ENCODE measurements at places on chromosomes 1 and 21. TPM values are rescaled to one million over a fixed set of nuclear protein-coding genes. Genes with fewer than 3 reads are reported as not detected.
A peak's percentile ranks its signal among the peaks of the same experiment; 100 is the strongest.

- no peak for DNase-seq
Measured at GRCh38 chr1:110047463-110047862, 13.0 kb downstream of the STRIP1 start.

DNA sequence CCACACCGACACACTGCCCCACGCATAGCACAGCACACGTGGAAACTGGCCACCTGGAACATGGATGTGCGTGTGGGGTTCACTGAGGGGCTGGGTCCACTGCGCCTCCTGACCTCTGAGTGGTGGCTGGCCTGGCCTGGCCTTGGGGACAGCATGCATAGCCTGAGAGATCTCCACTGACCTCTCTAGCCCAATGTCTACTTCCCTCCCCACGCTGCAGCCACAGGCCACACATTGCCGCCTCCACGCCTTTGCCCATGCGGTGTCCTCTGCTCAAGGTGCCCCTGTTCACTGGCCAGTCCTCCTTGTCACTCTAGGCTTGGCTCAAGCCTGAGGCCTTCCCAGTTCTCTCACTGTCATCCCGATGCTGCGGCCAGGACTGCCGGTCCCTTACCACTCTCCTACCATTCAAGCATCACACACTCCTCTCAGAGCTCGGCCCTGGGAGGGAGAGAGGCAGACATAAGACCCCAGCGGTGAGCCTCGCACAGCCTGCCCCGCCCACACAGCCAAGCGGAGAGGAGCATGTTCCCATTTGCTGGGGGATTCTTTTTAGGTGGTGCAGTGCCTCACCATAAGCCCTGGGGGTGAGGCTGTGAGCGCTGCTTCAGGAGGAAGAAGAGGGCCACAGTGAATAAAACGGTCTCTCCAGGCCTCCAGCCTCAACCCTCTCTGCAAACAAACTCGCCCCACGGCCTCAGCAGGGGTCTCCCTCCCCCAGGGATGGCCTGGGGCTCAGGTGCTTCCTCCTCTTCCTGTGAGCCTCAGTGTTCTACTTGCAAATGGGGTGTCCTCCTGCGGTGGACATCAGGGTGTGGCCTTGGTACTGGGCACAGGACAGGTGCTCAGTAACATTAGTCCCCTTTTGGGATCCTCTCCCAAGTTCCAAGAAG lies 80.8 kb downstream of the DMRTB1 start:
- DNase-seq: no peak

GRCh38 chr1:60989749-60990713 lies 92.3 kb upstream of the NFIA start:
- DNase-seq: peak; percentile 63

DNA sequence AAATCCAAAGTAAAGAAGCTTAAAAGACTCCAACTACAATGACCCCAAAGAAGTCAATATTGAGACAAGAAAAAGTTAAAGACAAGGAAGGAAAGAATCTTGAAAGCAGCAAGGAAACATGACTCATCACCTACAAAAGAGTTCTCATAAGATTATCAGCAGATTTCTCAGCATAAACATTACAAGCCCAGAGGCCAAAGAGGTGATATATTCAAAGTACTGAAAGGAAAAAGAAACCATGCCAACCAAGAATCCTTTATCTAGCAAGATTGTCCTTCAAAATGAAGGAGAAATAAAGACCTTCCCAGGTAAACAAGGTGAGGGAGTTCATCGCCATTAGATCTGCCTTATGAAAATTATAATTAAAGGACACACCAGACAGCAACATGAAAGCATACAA lies 49.8 kb downstream of the CSMD2 start:
- no peak for DNase-seq

The AMIGO1 gene
- 0.97 TPM for total RNA-seq

DNA sequence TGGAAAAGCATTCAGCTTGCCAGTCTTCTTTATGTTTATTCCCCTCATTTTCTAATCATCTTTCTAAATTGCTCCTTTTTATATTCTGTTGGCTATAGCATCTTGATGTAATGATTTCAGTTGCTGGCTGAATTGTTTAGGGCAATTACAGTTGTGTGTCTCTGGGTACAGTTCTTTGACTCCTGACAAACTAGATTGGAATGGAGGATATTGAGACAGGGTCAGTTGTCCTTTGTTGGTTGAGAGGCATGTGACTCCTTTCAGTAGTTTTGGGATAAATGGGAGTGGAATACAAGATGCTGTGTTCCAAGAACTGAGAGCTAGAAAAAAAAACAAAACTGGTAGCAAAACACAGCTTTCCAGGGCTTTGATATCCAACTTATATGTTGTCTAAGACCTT lies 1.5 kb downstream of the CENPF start:
- no peak for DNase-seq

DNA sequence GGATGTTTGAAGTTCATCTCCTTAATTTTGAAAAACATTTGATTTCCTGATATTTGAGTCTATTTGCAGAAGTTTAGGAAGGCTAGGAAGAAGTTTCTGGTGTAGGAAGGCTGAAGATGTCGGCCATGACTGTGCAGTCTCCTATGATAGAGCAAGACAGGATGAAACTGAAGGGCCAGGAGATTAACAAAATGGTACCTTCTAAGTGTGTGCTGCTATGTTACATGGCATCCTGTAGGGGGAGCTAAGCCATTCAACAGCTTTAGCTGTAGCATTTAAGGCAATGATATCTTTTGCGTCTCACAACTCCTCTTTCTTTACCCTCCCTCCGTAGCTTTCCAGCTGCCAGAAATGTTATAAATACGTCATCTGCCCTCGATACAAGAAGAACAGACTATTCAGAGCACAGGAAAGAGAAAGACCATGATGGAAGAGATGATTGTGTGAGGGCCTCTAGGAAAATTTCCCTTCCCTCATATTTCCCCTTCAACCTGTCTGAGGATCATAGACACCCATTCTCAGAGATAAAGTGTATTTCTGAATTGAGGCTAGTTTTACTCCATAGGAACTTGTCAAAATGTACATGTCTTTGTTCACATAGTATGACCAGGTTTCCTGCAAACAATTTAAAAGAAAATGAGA lies 61.1 kb downstream of the XCL1 start:
- DNase-seq: peak; percentile 44

DNA sequence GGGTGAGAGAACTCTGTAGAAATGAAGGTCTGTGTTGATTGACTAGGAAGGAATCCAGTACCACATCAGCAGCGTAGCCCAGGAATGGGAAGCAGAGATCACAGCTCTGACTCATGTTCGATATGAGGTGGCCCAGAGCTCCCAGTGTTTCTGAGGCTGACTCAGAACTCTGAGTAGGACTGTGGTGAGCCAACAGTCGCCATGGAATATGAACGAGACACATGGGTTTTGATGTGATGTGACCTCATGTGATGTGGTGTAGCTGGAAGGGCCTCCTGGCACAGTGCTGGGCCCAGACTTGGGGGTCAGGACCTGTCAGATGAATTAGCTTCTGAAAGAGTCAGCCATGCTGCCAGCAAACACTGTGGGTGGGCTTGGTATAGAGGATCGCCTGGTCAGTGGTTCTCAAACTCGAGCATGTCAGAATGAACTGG lies 237.0 kb downstream of the MRPL39 start:
- DNase-seq: peak; percentile 65

The HMGCL gene
- total RNA-seq: 30.3 TPM

The PCP4L1 gene
- total RNA-seq: not detected

- DNase-seq: peak; percentile 81
Measured at GRCh38 chr1:177206831-177207355, 36.1 kb downstream of the BRINP2 start.

The GJA8 gene
- not detected for total RNA-seq

DNA sequence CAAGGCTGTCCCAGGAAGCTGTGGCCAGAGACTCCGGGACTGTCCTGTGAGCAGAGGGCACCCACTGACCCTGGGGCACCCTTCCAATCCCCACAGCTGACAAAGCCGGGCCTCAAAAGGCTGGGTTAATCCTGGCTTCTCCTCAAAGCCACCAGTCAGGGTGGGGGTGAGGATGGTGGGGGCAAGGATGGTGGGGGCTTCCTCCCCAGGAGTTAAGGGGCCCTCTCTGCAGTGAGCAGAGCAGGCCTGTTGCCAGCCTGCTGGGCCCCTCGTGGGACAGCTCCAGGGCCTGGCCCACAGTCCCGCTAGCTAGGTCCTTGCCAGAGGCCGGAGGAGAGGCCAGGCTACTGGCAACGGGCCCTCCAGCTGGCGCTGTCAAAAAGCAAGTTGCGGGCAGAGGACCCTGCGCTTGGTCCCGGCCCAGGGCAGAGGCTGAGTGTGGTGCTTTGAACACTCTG lies 37.9 kb upstream of the CCDC27 start:
- DNase-seq: no peak

- no peak for DNase-seq
Measured at GRCh38 chr21:15190837-15191236, 126.0 kb upstream of the NRIP1 start.

GRCh38 chr1:12583484-12583883 lies 34.5 kb downstream of the DHRS3 start:
- no peak for DNase-seq

The EMC1 gene
- total RNA-seq: 65.7 TPM

- no peak for DNase-seq
Measured at GRCh38 chr21:33024201-33025103, 1.3 kb upstream of the OLIG2 start.

GRCh38 chr1:16422041-16422440 lies 15.2 kb downstream of the SPATA21 start:
- DNase-seq: no peak

All from fibroblast of villous mesenchyme (primary cell).